IPS DF 19.7 (cell line): ENCODE measurements at places on chromosomes 6 and 20.

DNA sequence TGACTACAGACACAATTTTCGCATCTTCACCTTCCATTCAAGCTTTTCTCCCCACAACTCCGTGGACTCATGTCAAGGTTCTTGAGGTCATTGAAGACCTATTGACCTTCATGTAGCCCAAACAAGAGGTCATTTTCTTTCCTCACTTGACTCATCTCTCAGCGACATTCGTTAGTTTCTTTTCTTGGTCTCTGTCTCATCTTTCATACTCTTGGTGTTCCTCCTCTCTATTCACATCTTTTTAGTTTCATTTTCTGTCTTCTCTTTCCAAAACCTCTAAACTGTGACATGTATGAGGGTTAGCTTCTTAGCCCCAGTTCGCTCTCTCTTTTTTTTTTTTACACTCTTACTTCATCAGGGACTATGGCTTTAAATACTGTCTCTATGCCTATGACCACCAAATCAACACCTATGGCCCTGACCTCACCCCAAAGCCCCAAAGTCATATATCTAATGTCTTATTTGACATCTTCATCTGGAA lies 128.6 kb upstream of the BACH2 start:
- DNase-seq: no peak

DNA sequence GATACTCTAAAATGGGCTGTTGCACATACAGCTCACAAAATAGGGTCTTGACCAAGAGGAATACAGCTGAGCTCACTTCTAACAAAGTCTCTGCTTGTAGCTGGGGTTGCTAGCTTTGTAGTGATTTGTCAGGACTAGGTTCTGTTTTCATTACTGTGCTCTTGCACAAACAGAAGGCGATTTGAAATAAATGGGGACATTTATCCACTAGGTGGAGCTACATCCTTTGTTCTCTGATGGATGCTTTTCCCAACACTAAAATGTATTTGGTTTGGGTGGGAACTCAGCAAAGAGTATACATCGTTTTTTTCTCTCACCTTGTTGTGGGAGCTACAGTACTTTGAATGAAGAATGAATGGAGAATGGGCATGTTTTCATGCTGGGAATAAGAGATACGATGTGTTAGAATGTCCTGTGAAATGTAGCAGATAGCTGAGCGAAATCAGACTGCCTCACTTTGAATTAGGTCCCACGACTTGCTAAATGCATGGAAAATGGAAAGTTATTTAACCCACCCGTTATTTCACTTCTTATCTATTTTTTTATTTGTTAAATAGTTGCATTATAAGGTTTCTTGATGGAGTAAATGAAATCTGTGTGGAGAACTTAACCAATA lies 494.7 kb upstream of the MAP3K7 start:
- DNase-seq: peak; percentile 25

DNA sequence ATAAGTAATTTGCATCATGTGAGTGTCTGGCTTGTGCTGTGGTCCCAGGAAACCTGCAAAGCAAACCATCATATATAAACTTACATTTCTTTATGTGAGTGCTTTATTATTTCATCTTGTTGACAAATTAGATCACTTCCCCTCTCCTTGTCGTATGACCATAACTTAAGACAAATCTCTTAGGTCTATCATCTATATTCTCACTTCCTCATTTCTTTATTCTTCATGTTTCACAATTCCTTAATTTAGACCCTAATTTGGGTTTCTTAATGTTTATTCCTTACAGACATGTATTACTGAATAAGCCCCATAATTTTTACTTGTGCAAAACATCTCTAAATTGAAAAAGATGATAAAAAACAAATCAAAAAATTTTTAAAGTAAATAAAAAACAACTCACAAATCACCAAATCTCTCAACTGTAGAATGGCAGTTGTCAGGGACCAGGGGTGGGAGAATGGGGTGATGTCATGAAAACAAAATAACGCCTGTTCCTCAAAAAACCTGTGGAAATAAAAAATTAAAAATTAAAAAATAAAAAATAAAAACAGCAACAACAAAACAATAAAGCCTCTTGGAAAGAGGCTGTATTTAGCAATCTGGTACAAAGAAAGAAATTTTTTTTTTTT lies 49.5 kb upstream of the FBXO30 start:
- DNase-seq: no peak

DNA sequence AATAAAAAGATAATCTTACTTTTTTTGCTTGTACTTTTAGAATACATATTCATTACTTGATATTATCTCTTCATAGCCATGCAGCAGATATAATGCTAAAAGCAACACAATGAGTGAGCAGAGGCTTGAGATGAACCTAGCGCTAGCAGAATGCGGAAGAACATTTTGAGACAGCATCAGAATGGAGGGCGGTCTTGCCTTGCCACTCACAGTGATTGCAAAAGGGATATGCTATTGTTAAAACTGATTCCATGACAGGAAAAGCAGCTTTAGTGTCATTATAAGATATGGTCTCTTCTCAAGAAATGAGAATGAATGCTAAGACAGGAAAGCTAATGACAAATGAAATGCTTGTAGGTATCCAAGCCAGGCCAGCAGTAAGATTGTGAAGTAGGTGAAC lies 200.0 kb upstream of the GJE1 start:
- DNase-seq: no peak

DNA sequence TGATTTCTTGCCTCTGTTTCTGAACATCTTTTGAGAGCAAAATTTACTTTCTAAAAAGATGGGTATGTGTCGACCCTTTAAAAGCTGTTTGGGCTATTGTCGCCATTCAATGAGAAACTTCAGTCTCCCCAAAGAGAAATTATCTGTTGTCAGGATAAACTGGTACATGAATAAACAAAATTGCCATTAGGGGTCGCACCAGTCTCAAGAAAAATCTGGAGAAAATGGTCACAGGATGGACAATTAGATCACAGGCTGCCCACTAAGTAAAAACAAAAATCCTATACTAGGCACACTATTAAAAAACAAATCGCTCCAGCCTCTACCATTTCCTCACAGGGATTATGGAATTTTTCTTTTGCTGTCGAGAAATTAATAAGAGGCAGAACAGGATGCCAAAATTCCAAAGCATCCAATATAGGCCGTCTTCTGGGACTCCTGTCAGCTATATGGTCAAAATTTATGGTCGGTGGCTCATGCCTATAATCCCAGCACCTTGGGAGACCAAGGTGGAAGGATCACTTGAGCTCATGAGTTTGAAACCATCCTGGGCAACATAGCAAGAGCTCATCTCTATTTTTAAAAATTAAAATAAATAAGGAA lies 5.5 kb upstream of the HLA-E start:
- no peak for DNase-seq

- DNase-seq: no peak
Measured at GRCh38 chr6:15621203-15622044, 41.4 kb downstream of the DTNBP1 start.

DNA sequence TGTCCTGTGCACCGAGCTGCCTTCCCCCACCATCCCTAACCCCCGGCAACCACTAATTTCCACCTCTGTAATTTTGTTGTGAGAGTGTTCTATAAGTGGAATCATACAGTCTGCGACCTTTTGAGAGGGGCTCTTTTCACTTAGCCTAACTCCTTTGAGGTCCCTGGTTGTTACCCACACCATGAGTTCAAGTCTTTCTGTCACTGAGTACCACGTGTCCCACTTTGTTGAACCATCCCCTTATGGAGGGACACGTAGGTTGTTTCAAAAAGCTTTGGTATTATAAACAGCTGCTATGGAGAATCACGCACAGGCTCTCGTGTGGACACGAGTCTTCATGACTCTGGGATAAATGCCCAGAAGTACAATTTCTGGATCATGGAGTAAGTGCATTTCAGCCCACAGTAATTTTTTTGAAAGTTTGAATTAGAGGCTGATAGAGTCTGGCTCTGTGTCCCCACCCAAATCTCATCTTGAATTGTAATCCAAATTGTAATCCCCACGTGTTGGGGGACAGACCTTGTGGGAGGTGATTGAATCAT lies 9.5 kb downstream of the FAM209B start:
- DNase-seq: no peak

- DNase-seq: no peak
Measured at GRCh38 chr6:99130897-99131873, 183.4 kb upstream of the FBXL4 start.

DNA sequence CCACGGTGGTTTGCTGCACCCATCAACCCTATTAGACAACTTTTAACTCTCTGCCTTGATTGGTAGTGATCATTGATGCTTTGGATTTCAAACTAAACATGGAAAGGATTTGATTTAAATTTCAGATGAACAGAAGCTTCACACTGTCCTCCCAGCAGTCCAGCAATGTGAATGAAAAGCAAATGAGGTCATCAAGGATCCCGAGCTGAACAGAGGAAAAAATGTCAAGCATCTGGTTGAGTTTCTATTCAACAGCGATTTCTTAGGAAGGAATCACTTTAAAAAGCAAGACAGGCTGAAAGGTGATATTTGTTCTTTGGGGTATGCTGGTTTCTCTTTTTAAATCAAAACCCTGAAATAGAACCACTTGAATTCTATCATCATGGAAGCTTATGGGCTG lies 10.6 kb upstream of the SAMD3 start:
- no peak for DNase-seq

- no peak for DNase-seq
Measured at GRCh38 chr6:129575378-129576118, 134.4 kb downstream of the ARHGAP18 start.

DNA sequence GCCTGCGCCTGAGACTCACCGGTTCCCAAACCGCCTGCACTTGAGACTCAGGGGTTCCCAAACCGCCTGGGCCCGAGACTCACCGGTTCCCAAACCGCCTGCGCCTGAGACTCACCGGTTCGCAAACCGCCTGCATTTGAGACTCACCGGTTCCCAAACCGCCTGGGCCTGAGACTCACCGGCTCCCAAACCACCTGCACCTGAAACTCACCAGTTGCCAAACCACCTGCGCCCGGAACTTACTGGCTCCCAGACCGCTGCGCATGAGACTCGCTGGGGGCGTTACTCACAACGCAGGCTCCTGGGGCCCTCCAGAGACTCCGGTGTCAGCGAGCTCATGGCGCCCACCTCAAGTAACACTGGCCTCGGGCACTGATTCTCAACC lies 90.2 kb downstream of the DACT2 start:
- DNase-seq: no peak

DNA sequence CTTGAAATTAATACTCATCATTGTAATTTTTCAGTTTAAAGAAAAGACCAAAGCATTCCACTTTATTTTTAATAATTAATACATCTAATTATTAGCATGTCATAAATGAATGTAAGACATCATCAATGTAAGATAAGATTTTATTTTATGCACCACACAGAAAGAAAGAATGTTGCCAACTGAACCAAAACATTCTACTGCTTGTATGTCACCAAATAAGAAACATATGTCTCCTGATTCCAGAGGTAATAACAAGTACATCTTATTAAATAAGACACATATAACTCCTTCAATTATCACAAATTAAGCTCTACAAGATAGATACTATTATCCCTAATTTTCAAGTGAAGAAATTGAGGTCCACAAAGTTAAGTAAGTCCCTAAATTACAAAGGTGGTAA lies 189.5 kb downstream of the GMDS start:
- DNase-seq: no peak

GRCh38 chr20:58619077-58619863 lies 31.8 kb upstream of the STX16 start:
- DNase-seq: peak; percentile 48

GRCh38 chr20:54549658-54550326 lies 74.4 kb downstream of the DOK5 start:
- no peak for DNase-seq

GRCh38 chr6:34412016-34412415 lies 13.9 kb downstream of the RPS10 start:
- no peak for DNase-seq

- no peak for DNase-seq
Measured at GRCh38 chr6:11368264-11368663, 135.8 kb upstream of the NEDD9 start.

DNA sequence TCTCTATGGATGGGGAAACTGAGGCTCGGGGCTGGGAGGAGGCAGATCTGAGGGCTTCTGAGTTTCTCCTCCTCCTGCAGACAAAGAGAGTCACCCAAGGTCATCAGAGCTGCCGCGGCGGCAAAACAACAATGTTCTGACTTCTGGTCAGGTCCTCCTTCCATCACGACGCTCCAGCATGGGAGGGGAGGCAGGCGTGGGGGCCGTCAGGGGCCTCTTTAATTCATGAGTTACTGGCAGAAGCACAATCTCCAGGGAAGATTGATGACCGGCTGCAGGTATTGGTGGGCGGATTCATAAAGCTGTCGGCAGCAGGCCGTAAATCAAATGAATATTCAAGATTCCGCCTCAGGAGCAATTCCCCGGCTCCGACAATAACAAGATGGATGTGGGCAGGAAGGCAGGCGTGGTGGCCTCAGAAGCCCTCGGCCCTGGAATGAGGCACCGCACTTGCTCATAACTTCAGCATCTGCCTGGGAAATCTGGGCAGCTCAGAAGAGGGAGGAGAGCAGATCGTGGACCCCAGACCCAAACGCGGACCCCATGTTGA lies 19.1 kb downstream of the PCK1 start:
- DNase-seq: no peak

GRCh38 chr20:2919518-2920245 lies 46.4 kb downstream of the PTPRA start:
- DNase-seq: no peak

GRCh38 chr6:52305411-52305810 lies 20.9 kb upstream of the MCM3 start:
- DNase-seq: no peak

- DNase-seq: no peak
Measured at GRCh38 chr6:16322666-16323312, 84.4 kb downstream of the GMPR start.

GRCh38 chr6:132511831-132512220 lies 1.1 kb downstream of the STX7 start:
- DNase-seq: no peak

GRCh38 chr20:33693741-33694638 lies 7.8 kb upstream of the E2F1 start:
- no peak for DNase-seq

- no peak for DNase-seq
Measured at GRCh38 chr20:16115911-16116552, 457.2 kb downstream of the KIF16B start.

- no peak for DNase-seq
Measured at GRCh38 chr20:6660441-6660840, 107.0 kb upstream of the BMP2 start.

DNA sequence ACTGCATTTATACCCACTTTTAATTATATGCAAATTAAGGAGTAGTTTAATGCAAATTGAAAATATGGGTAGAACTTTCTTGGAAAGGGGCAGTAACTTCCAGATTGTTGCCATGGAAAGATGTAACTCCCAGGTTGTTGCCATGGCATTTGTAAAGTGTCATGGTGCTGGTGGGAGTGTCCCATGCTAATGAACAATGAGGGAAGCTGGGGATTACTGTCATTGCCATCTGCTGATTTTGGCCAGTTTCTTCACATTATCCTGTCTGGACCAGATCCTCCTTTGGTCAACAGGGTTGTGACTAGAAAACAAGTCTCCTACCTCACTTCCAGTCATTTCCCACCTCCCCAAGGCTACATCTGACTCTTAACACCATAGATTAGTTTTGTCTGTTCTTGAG lies 45.4 kb upstream of the FERMT1 start:
- DNase-seq: no peak
